EL (cell line): ENCODE measurements at places on chromosomes 12 and 14.
A peak's percentile ranks its signal among the peaks of the same experiment; 100 is the strongest.

DNA sequence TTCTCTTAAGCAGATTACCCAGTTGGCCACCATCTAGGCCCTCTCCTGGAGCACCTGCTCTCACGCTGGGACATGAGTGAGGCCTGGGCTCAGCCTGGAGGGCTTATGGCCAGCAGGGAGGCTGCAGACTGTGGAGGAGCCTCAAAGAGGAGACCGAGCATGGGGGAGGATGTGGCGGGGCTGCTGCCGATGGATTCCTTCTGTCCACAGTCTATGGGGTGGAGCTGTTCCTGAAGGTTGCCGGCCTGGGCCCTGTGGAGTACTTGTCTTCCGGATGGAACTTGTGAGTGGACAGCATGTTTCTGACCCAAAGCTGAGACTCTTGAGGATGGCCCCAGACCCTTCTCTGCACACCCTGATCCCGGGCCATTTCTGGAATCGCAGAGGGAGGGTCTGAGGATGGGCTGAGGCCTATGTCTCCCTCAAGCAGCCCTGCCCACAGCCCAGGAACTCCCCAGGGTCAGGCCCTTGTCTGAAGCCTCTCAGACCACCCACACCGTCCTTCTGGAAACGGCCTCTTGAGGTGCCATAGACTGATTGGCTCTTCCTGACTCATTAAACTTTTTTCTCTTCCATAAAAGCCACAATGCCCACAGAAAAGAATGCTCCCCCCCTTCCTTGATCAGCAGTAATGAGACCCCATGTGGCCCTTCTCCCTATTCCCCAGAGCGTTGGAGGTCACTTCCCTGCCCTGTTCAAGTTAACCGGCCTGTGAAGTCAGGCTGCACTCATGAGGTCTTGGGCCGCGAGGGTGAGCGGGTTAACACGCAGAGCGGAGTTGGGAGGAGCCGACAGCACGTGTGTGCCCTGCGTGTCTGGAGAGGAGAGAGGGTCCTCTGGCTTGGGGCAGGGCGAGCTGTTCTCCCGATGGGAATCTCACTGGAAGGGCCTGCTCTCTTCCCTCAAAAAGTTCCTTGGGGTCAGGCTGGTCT is 49.0 kb downstream of the SLC8B1 start:
- DNase-seq: no peak

- DNase-seq: peak; percentile 39
Observed at GRCh38 chr14:80456209-80456608, 244.9 kb upstream of the DIO2 start.

- no peak for DNase-seq
Observed at GRCh38 chr12:31440586-31440985, 114.6 kb upstream of the SINHCAF start.

GRCh38 chr12:49912345-49913255 is 8.9 kb upstream of the FAIM2 start:
- no peak for DNase-seq

DNA sequence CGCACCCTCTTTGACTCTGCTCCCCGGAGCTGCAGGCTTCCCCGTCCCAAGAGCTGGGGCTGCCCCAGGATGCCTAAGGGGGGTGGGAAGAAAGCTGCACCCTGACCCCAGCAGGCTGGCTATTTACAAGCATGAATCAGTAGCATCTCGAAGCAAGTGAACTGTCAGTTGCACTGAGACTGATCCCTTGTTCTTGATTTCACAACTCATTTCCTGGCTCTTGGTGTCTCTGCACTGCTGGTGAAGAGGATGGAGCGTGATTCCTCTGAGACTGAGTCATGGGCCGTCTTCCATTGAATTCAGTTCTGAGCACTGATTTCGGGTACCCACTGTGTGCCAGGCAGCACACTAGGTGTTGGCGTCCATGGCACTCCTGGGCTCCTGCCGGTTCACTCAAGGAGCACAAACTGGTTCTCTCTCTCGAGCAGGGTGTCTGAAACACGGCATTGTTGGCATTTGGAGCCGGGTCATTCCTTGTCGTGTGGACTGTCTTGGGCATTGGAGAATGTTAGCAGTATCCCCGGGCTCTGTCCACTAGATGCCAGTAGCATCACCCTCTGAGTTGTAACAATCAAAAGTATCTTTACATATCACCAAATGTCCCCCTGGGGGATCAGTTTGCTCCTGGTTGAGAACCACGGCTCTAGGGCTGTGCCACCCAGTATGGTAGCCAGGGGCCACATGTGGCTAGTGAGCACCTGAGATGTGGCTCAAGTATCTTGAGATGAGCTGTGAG is 86.9 kb downstream of the RIN3 start:
- peak; percentile 93 for DNase-seq

DNA sequence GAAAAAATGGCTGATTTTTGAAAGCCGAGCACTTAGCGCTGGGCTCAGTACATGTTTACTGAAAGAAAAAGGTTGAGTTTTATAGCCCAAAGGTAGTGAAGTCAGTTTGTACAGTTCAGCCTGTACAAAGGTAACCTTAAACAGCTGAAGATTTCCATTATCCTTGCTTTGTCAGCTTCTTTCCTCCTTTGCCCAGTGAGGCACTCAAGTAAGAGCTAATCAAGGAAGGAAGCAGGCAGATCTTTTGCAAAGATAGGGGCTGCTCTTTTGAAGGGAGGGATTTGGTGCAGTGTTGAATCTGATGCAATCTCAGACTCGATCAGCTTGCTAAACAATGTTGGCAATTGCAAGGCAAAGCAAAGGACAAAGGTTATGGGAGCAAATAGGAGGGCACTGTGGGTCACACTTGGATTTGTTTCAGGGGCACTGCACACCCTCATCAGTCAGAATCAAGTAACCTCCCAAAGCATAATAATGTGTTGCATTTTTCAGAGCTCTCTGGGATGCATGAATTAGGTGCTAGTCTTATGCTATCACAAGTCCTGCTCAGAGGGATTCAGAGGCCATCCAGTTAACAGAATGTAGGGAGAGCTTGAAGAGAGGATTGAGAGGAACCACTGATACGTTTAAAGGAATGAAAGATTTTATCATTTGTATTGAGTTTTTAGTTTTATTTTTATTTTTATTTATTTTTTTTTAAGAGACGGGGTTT is 44.4 kb downstream of the ANO6 start:
- peak; percentile 40 for DNase-seq

GRCh38 chr12:109047081-109047805 is 5.1 kb upstream of the USP30 start:
- DNase-seq: peak; percentile 27

GRCh38 chr12:120536064-120536791 is 2.1 kb downstream of the RNF10 start:
- no peak for DNase-seq

GRCh38 chr12:32659908-32660440 is 19.1 kb upstream of the DNM1L start:
- no peak for DNase-seq

- DNase-seq: no peak
Observed at GRCh38 chr12:28413460-28414109, 223.3 kb downstream of the CCDC91 start.
